Activated gamma-delta T cell (primary cell): ENCODE measurements at places on chromosomes 12 and 14.

GRCh38 chr14:65478596-65478995, 66.1 kb downstream of the FUT8 start:
- no peak for DNase-seq

DNA sequence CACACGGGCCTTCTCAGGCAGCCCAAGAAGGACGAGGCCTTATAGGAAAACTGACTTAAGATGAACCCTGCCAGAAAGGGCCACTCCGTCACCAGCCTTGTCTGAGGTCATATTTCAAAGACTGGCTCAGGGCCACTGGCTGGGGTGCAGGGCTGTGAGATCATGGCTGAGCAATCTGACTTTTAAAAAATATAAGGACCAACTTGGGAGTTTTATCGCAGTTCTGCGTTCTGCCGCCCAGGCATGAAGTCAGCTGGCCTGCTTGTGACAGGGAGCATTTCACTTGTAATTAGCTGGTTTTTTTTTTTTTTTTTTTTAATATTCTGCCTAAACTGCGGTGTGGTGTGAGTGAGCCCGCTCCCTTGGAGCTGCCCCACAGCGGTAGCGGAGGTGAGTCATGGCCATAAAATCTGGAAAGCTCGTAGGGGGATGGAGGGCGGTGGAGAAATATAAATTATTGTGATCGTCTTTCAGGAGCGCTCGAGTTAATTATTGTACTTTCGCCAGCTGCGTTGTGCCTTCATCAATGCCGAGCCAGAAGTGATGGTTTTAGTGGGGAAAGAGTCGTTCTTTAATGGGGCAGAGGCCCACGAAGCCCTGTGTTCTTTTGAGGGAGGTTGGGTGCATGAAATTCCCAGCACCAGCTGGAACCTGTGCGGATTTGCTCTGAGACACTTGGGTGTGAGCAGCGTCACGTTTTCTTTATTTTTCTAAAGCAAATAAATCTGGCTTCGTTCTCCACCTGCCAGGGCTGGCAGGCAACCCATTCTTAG, 231.9 kb downstream of the C12orf75 start:
- no peak for DNase-seq

DNA sequence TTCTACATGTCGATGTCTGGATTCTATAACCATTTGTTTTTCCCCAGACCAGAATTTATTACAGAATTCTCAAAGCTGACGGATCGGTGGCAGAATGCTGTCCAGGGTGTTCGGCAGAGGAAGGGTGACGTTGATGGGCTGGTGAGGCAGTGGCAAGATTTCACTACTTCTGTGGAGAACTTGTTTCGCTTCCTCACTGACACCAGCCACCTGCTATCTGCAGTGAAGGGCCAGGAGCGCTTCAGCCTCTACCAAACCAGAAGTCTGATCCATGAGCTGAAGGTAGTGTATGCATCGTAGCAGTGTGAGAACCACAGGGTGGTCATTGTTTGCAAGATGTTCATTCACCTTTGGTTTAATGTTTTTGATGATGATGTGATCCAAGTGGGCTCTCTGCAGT, 124.0 kb downstream of the ESR2 start:
- no peak for DNase-seq

DNA sequence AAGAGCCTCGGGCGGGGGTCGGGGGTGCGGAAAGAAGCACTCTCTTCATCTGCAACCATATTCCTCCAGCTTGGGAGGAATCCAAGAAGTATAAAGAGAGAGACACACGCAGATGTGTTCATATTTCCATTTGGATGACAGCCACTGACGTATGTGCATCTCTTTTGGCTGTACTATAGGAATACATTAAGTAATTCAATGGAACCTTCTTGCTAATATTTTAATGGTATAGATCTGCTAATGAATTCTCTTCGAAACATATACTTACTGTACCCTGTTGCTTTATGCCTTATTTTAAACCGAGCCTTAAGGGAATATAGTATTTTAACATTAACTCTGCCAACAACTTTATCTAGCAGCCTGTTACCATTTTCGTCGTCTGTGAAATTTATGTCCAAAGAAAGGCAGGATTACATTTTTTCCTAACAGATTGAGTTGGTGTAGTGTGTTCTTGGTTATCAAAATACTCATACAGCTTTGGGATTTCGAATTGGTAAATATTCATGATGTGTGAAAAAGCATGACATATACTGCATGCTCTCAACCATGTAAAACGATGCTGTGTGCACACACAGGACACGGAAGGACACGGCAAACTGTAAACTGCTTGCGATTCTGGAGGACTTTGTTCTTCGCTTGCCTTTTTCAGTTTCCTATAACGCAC, 84.5 kb downstream of the CCDC88C start:
- no peak for DNase-seq

DNA sequence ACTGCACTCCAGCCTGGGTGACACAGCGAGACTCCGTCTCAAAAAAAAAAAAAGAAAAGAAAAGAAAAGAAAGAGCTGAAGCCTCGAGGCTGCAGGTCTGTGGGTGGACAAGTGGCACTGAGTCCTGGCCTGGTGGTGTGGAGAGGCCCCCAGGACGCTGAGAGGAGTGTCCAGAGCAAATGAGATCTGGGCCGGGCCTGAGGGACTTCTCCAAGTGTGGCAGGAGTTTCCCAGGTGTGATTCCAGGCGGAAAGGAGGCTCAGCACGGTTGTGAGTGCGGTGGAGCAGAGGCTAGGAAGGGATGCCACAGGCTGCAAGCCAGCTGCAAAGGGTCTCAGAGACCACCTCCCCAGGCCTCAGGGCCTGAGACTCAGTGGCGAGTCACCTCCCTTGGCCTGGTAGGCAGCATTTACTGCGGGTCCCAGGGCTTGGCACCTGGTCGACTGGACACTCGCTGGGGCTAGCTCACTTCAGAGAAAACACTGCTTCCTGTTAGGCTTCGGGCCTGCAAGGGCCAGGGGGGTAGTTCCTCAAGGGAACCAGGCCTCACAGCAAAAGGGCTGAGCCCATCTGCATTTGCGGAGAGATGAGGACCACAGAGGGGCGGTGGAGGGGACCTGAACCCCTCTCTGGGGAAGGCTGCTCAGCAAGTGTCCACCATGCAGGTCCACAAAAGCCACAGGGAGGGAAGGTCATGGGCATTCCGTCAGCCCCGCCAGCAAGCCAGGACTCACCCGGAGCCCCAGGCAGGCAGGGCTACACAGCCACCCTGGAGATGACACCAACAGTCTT, 11.7 kb downstream of the TTC7B start:
- DNase-seq = no peak
